ENCODE measurements at places on chromosomes 2 and 18. TPM values are rescaled to one million over a fixed set of nuclear protein-coding genes. Genes with fewer than 3 reads are reported as not detected.

The POTEI gene
- total RNA-seq = not detected

The ADD2 gene
- 435 TPM for total RNA-seq

The TCF7L1 gene
- total RNA-seq = 1.1 TPM

The COL6A3 gene
- 23.9 TPM for total RNA-seq

The AKAIN1 gene
- 3.6 TPM for total RNA-seq

The GPR45 gene
- 0.78 TPM for total RNA-seq

The MAL gene
- total RNA-seq = not detected

The TFPI gene
- total RNA-seq = 35.2 TPM

The HOXD8 gene
- total RNA-seq = not detected

The APLF gene
- 12.3 TPM for total RNA-seq

The CEP192 gene
- 66.3 TPM for total RNA-seq

The HOXD13 gene
- not detected for total RNA-seq

The KIF5C gene
- total RNA-seq = 379 TPM

The DSC2 gene
- 5.9 TPM for total RNA-seq

The PEX13 gene
- 79.2 TPM for total RNA-seq

The TEKT4 gene
- total RNA-seq = 0.31 TPM

The RNF152 gene
- total RNA-seq = 97.9 TPM

The AQP12B gene
- not detected for total RNA-seq

The VWA3B gene
- total RNA-seq = 0.31 TPM

The TRIM43 gene
- not detected for total RNA-seq

The TCF23 gene
- total RNA-seq = not detected

The MYO1B gene
- total RNA-seq = 49.4 TPM

The TGFA gene
- 14.2 TPM for total RNA-seq

The KLHL30 gene
- 0.16 TPM for total RNA-seq

The CCDC150 gene
- 3.9 TPM for total RNA-seq

The CRYGD gene
- 1.7 TPM for total RNA-seq

The SIX3 gene
- not detected for total RNA-seq

The DCDC2C gene
- 0.62 TPM for total RNA-seq

The KLHL29 gene
- total RNA-seq = 8.4 TPM

The TMEM37 gene
- not detected for total RNA-seq

The HRH4 gene
- not detected for total RNA-seq

The GREB1L gene
- 0.31 TPM for total RNA-seq

The SNORC gene
- total RNA-seq = 1.6 TPM

The GAREM2 gene
- total RNA-seq = 7.0 TPM

The DSG3 gene
- total RNA-seq = 0.16 TPM

The LRRC30 gene
- total RNA-seq = not detected

The SRSF7 gene
- 133 TPM for total RNA-seq

The FAM228B gene
- 109 TPM for total RNA-seq

The NEU2 gene
- total RNA-seq = not detected

The CD28 gene
- total RNA-seq = 0.78 TPM

The ALKAL2 gene
- 2.0 TPM for total RNA-seq

The STEAP3 gene
- not detected for total RNA-seq

The BOLL gene
- total RNA-seq = not detected

The ZNF892 gene
- total RNA-seq = 31.7 TPM

The KCNJ13 gene
- 1.1 TPM for total RNA-seq

The MC2R gene
- total RNA-seq = not detected

The FABP1 gene
- not detected for total RNA-seq
